ENCODE measurements at places on chromosomes 13 and 19. TPM values are rescaled to one million over a fixed set of nuclear protein-coding genes. Genes with fewer than 3 reads are reported as not detected.

GRCh38 chr13:36370108-36370429, 23.9 kb upstream of the SPART start:
- DNase-seq = no peak

- DNase-seq = no peak
Measured at GRCh38 chr13:47917022-47917574, 84.0 kb downstream of the SUCLA2 start.

GRCh38 chr13:99122171-99122570, 78.5 kb upstream of the UBAC2 start:
- DNase-seq = no peak

METTL21C gene
- total RNA-seq = not detected

- no peak for DNase-seq
Measured at GRCh38 chr19:50008532-50008931, 16.6 kb downstream of the VRK3 start.

SLC25A15 gene
- total RNA-seq = 57.4 TPM

ZSCAN1 gene
- not detected for total RNA-seq

TSSK6 gene
- not detected for total RNA-seq

GRCh38 chr19:46913198-46913851, 52.5 kb downstream of the ARHGAP35 start:
- no peak for DNase-seq

DNA sequence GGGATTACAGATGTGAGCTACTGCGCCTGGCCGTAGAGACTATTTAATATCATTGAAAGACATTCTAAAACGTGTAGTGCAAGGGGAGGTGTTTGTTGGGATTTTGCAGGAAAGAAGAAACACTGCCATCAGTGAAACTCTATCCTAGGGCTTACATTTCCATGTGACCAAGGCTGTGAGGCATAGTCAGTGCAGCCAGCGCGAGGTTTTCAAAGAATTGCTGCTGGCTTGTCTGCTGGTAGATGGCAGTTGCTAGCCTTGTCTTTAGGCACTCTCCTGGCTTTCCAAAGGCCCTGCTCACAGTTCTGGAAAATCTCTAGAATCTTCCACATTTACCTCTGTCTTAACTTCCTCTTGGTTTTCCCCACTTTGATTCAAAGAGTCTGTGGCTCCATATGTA, 77.5 kb downstream of the GPC6 start:
- DNase-seq = no peak

DNA sequence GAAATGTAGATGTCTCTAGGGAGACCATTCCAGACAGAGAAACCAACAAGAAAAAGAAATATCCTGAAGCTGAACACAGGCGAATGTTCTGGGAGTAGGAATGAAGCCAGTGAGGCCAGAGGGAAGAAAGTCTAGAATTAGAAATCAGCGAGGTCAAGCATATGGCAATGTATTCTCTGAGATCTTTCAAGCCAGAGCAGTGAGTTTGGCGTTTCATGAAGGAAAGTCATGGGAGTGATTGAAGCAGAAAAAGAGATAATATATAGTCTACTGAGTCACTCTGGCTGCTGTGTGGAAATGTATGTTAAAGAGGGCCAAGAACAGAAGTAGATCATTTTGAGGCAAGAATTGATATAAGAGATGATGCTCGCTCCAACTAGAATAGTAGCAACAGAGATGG, 576.0 kb downstream of the PCDH17 start:
- no peak for DNase-seq

GRCh38 chr13:45602183-45603170, 13.1 kb downstream of the ERICH6B start:
- no peak for DNase-seq

GRCh38 chr13:21897161-21897560, 226.3 kb downstream of the FGF9 start:
- DNase-seq = no peak

GRCh38 chr13:47350334-47351124, 453.7 kb upstream of the HTR2A start:
- no peak for DNase-seq

GRCh38 chr13:102555914-102556553, 40.8 kb upstream of the TPP2 start:
- DNase-seq = peak; percentile 1

TEX101 gene
- not detected for total RNA-seq

GRCh38 chr13:64640002-64640401, 2590.1 kb downstream of the PCDH9 start:
- no peak for DNase-seq

DNA sequence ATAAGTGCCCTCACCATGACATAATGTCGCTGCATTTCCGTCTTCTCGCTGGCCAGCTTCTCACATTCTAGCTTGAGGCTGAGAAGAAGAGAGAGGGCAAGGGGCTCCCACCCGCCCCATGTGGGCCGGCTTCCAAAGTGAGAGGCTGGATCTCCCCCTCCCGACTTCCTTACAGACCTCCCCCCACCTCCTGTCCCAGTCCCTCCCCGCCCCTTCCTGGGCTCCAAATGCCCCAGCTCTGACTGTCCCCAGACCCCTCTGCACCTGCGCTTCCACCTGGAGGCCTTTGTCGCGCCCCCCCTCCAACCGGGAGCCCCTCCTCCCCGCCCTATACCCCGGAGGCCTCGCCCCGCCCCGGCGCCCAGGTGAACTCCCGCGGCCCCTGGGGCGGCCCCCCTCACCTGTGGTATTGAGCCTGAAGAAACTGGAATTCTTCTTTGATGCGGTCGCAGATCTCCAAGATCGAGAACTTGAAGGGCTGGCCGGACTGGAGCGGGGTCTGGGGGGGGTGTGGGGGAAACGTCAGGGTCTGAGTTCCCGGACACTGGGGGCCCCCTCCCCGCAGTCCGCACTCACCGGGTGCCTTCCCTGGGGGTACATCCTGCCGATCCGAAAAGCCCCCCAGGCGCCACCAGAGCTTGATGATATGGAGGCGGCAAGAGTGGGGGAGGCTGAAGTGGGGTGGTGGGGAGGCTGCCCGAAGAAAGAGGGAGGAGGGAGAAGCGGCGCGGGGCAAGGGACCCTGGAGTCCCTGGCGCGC, 595 bp downstream of the TLE2 start:
- DNase-seq = no peak

DNA sequence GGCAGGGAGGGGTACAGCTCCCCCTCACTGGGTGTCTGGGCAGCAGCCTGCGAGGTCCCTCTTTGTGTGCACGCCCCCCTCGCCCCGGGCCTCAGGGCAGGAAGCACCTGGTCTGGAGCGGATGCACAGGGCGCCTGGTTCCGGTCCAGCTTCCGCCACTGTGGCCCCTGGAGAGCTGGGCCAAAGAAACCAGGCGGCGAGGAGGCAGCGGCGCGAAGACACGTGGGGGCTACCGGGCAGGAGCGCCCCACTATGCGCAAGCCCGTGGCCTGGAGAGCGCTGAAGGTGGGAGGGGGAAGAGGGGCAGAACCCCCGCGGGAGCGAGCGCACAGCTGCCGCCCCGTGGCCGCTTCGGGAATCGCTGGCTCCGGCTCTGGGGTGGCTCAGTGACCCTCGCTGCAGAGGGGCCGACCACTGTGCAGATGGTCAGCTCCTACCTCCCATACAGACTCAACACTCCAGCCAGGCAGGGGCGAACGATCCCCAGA, 1.7 kb upstream of the LYL1 start:
- no peak for DNase-seq

DNA sequence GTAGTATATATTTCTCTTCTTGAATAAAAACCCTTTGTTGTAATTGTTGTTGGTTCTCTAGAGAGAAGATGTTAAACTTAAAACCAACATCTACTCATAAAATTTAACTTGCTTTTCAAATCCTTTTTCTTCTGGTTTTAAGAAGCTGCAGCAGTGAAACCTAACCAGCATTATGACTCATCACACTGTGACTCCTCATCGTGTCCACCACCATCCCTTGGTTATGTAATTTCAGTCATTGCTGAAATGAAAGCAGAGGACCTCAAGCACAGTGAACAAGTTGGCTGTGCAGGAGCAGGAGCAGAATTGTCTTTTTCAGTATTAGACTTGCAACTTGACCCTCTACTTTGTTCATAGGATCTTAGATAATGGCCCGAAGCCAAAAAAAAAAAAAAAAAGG, 64.9 kb upstream of the HTR2A start:
- peak; percentile 24 for DNase-seq

PSG2 gene
- not detected for total RNA-seq

- DNase-seq = no peak
Measured at GRCh38 chr19:19077103-19077502, 13.3 kb downstream of the SLC25A42 start.

WDR88 gene
- total RNA-seq = not detected

- DNase-seq = no peak
Measured at GRCh38 chr19:33292595-33293254, 9.6 kb downstream of the CEBPA start.

Data from MG63 (cell line).